ENCODE measurements at places on chromosomes 1 and 21.

GRCh38 chr1:76547916-76548315, 319.4 kb upstream of the ST6GALNAC5 start:
- peak; percentile 60 for DNase-seq

- no peak for DNase-seq
Observed at GRCh38 chr1:174913225-174913903, 86.4 kb upstream of the CACYBP start.

GRCh38 chr1:2229037-2229864, 1.1 kb downstream of the SKI start:
- DNase-seq = peak; percentile 62

DNA sequence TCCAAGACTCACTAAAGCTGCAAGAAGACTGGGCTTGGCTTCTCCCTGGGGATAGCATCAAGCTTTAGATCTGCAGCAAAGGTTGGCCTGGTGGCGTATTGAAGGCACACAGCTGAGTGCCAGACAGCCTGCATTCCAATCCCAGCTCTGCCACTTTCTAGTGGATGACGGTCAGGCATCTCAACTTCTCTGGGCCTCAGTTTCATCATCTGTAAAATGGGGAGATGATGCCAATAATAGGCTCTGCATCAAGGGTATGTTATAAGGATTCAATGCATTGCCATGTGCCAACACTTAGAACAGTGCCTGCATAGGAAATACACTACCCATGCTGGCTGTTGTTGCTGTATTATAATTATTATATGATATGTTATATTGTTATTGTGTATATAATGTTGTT, 220.4 kb downstream of the NPHP4 start:
- DNase-seq = no peak

DNA sequence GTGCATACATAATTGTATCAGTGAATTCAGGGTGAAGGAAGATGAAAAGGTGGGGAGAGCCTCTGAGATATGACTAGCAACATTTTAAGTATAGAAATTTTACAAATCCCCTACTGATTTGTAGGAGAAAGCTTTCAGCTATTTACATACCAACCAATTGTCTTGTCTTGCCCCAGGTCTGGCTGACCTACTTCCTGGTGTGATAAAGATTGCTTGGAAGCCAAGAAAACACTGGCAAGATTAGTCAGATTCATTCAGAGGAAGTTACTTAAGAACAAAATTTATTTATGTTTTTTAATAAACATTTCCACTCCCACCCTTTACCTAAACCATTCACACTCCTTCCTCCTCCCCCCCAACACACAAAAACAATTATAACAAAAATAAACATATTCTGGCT, 17.5 kb downstream of the PTGS2 start:
- DNase-seq = no peak

GRCh38 chr1:217896490-217896889, 265.3 kb downstream of the SPATA17 start:
- DNase-seq = no peak

GRCh38 chr21:31482460-31482859, 138.4 kb upstream of the TIAM1 start:
- DNase-seq = no peak

GRCh38 chr1:49842596-49842995, 181.2 kb downstream of the AGBL4 start:
- no peak for DNase-seq

GRCh38 chr1:100791586-100791985, 72.0 kb downstream of the VCAM1 start:
- no peak for DNase-seq

DNA sequence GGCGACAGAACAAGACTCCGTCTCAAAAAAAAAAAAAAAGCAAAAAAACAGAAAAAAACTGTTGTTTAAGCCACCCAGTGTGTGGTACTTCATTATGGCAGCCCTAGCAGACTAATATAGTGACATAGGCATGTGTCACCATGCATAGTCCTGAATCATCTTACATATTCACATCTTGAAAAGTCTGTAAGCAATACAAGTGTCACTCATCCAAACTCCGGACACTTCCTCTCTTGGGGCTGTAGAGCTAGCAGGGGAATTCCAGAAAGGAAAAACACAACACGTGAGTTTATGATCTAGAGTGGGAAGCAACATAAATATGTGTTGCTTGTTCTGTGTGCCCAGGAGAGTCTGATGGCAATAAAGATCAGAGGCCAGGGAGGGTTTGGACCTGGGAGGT, 81.6 kb upstream of the KCNE2 start:
- no peak for DNase-seq

DNA sequence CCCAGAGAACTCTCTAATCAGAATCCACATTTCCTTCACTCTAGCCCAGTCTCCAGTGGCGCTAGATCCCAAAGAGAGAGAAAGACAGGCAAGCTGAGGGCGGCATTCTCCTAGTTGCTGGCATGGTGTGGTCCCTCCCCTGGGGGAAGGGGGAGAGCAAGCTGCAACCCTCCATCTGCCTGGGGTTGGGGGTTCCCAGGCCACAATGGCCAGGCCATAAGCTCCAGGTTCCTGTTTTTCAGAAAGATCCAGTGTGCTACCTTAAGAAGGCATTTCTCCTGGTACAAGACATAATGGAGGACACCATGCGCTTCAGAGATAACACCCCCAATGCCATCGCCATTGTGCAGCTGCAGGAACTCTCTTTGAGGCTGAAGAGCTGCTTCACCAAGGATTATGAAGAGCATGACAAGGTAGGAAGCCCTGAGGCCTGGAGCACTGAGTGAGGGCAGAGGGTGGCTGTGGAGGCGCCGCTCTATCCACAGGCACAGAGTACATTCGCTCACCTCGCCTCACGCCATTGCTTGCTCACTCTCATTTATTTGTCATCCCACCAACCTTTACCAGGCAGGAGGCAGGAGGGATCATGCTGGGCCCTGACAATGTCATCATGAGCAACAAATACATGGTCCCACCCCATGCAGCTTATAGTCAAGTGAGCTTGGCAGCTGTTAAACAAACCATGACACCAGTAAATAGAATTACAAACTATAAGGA, 6.6 kb downstream of the CSF1 start:
- DNase-seq = no peak

GRCh38 chr1:55021942-55022546, 17.3 kb upstream of the PCSK9 start:
- DNase-seq = peak; percentile 99

DNA sequence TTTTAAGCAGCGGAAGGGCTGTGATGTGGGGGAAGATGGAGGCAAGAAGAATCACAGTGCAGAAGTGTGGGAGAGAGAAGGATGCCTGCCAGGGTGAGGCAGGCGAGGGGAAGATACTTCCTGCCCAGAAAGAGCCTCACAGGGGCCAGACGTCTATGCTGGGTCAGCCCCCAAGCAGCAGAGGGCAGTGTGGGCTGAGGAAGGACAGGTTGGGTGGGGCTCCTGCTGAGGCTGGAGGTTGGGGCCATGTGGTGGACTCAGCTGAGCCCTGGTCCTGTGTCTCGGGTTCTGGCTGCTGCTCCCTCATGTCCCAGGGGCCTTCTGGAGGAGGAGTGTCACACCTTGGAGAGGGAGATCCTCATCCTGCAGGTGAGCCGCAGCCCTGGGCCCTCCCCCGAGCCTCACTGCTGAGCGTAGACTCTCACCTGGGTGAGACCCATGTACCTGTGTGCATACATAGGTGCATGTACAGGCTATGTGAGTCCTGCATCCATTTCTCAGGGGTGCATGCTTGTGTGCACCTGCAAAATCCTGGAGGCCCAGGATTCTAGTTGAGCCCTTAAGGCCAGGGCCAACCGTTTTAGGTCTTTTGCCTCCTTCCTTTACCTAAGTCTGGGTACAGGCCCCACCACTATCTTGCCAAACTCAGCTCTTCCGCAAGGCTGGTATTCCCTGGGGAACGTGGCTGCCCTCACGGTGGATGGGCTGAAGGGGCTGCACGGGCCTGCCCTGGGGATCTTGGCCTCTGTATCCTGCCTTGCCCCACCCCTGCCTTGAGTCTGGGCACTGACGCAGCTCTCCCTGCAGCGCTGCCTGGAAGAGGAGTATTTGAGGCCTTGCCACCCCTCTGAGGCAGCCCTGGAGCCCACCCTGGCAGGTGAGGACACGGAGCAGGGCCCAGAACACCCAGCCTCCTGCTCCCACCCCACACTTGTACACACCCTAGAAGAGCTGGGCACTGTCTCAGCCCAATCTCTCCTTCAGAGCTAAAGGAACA, 3.7 kb downstream of the CCDC24 start:
- peak; percentile 87 for DNase-seq

GRCh38 chr1:157170677-157171515, 32.7 kb upstream of the ETV3 start:
- DNase-seq = peak; percentile 87

DNA sequence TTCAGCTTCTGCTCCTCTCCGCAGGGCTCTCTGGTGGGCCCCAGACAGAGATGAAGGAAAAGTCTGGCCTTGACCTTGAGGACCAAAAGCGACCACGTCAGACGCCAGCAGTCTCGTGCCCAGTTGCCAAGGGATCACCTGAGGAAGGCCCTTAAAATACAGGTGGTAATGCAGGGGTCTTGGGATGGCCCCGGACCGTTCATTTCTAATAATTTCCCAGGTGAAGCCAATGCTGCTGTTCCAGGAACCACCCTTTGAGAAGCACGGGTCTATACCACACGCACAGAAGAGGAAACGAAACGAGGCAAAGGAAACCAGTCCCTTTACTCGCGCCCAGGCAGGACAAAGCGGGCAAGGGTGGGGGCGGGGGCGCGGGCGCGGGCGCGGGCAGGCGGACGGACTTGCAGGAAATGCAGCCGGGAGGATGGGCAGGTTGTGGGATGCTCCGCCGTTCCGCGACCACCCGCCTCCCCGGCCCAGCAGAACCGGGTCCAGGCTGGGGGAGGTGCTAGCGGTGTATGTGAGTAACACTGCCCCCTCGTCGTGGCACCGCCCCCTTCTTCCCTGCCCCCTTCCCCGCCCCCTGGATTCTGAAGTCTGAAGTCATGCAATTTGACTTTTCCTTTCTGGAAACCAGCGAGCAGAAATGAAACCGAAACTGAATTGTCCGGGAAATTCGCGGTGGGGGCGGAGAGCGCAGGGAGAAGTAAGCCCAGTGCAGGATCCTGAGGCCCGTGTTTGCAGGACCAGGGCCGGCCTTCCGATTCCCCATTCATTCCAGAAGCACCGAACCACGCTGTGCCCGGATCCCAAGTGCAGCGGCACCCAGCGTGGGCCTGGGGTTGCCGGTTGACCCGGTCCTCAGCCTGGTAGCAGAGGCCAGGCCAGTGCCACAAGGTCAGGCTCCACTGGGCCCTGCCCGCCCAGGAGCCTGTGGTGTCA, 5.8 kb upstream of the MX1 start:
- DNase-seq = peak; percentile 87

DNA sequence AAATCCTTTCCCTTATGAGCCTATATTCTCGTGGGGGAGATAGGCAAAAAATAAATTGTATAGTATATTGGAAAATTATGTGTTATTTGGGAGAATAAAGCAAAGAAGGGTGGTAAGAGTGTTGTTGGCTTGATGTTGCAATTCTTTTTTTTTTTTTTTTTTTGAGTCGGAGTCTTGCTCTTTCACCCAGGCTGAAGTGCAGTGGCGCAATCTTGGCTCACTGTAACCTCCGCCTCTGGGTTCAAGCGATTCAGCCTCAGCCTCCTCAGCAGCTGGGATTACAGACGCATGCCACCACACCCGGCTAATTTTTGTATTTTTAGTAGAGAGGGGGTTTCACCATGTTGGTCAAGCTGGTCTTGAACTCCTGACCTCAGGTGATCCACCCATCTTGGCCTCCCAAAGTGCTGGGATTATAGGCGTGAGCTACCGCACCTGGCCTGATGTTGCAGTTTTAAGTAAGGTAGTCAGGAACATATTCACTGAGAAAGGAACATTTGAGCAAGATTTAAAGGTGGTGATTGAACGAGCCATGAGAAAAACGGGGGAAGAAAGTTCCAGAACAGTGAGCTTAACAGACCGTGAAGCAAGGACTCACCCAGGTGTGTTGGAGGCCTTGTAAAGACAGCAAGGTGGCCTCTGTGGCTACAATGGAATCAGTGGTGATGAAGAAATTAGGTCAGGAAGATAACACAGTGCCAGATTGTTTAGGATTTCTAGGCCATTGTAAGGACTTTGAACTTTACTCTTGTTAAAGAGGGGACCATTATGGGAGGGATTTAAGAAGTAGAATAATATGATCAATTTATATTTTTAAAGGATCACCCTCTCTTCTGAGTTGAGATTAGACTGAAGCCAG, 45.8 kb downstream of the RPRD2 start:
- DNase-seq = no peak

GRCh38 chr21:37513383-37513782, 146.8 kb downstream of the DYRK1A start:
- DNase-seq = no peak
